ENCODE measurements at places on chromosomes 4 and X. TPM values are rescaled to one million over a fixed set of nuclear protein-coding genes. Genes with fewer than 3 reads are reported as not detected.

DNA sequence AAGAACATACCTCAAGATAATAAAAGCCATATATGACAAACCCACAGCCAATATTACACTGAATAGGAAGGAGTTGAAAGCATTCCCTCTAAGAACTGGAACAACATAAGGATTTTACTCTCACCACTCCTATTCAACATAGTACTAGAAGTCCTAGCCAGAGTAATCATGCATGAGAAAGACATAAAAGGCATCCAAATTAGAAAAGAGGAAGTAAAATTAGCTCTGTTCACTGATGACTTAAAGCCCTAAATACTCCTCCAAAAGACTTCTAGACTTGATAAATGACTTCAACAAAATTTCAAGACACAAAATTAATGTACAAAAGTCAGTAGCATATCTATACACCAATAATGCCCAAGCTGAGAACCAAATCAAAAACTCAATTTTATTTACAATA lies 235.7 kb downstream of the NKX6-1 start:
- DNase-seq, result no peak

Gene GAGE1
- total RNA-seq, result not detected

Gene F8A3
- total RNA-seq, result not detected

DNA sequence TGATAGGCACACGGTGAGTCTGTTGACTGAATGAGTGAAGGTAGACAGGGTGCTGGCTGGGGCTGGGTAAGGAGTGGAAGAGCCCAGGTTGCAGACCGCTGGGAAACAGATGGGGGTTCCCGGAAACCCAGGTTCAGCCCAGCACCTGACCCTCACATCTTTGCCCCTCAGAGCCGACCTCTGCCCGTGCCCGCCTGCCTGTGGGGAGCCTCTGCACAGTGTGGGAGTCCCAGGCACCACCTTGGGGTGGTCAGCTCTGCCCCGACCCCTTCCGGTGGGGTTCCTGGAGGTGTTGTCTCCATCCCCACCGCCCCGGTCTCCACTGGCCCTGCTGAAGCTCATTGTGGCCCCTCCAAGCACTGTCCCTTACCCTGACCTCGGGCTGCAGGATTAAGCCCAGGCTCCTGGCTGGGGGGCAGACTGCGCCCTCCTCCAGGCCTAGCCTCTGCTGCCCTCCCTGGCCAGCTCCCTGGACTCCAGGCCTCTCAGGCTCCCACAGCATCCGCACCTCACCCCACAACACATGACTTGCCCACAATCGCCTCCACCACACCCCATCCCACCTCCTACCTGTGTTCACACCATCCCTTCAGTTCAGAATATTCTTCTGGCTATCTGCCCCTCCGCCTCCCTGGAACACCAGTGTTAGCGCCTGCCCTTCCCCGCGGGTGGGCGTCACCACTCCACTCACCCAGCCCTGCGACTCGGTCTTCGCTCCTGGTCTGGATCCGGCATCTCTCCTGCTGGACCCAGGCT lies 21.4 kb downstream of the HMX1 start:
- no peak for DNase-seq

GRCh38 chr4:182179105-182179504 lies 64.1 kb upstream of the TENM3 start:
- no peak for DNase-seq

Gene HPRT1
- 30.6 TPM for total RNA-seq

DNA sequence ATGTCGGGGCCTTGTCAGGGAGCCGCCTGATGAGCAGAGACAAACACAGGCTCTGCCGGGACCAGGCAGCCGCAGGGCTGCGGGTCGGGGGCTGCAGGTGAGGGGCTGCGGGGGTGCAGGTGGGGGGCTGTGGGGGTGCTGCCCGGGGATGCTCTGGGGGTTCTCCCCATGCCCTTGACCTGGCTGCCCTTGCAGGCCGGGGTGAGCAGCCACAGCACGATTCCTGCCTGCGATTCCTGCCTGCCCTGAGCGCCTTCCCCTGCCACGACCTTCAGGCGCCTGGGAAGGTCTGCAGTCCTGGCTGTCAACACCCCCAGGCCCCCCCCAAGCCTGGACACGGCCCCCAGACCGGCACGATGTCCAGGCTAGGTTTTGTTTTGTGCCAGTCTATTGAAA lies 106.3 kb downstream of the FAM53A start:
- no peak for DNase-seq

DNA sequence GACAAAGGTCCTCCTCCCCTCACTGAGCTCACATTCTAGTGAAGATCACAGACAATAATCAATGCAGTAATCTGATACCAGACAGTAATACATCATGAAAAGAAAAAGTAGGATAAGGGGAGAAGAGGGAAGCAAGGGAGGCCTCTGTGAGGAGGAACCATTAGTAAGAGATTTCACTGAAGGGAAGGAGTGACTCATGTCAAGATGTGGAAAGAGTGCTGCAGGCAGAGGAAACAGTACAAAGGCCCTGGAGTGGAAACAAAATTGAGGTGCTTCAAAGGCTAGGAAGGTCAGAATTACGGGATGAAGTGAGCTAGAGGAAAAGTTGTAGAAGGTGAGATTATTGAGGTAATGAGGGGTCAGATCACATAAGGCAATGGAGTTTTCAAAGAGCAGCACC lies 38.1 kb downstream of the LAMTOR3 start:
- DNase-seq, result no peak

DNA sequence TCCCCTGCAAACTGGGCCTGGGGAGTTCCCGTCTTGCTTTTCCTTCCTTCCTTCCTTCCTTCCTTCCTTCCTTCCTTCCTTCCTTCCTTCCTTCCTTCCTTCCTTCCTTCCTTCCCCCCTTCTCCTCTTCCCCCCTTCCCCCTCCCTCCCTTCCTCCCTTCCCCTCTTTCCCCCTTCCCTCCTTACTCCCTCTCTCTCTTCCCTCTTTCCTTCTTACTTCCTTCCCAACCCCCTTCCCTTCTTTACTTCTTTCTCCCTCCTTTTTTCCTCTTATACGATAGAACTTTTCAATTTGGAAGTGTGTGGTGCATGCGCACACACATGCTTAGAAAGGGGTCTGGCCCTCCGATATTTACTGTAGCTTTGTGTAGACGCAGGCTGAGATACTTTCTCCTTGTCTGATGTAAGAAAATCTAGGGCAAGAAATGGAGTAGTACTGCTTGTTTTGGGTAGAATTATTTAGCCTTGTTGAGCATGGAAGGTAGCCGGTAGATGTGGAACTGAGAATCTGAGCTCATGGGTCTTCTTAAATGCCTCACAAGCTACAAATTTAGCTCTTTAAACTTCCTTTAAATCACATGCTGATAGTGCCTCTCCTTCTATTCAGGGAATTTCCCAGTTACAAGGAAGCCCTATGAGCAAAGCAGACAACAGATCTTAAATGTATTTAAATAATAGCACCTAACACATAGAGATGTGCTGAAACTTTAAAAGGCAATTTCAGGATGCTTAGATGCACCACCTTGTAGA lies 189.6 kb downstream of the GPAT3 start:
- no peak for DNase-seq

Gene TENM3
- total RNA-seq, result 0.32 TPM
